Tibial nerve (tissue), 4 donors: ENCODE measurements at places on chromosomes 1 and 21. TPM values are rescaled to one million over a fixed set of nuclear protein-coding genes. Genes with fewer than 3 reads are reported as not detected.

Gene TRIM67
- 0.30 TPM for total RNA-seq

Gene SLAMF7
- total RNA-seq = 0.63 TPM

Gene SPATA45
- not detected for total RNA-seq

Gene MAP10
- total RNA-seq = 2.5 TPM

Gene KRTAP21-3
- not detected for total RNA-seq

Gene CCDC181
- total RNA-seq = 3.6 TPM

Gene TSHB
- not detected for total RNA-seq

Gene ANKRD65
- total RNA-seq = 15.9 TPM

Gene APOBEC4
- not detected for total RNA-seq

Gene CLDN14
- total RNA-seq = not detected

Gene NEGR1
- total RNA-seq = 57.9 TPM

Gene BNIPL
- 0.22 TPM for total RNA-seq

Gene SLC22A15
- total RNA-seq = 8.8 TPM

Gene AKIRIN1
- 38.5 TPM for total RNA-seq

GRCh38 chr21:14675774-14676530, 129.8 kb upstream of the SAMSN1 start:
- no peak for DNase-seq
- no peaks in the 10 kb centered on the region for H3K27me3 ChIP-seq
- H3K4me3 ChIP-seq = no peak overlapping the region
- H3K36me3 ChIP-seq = no peaks in the 10 kb centered on the region
- no peaks in the 10 kb centered on the region for H3K4me1 ChIP-seq

DNA sequence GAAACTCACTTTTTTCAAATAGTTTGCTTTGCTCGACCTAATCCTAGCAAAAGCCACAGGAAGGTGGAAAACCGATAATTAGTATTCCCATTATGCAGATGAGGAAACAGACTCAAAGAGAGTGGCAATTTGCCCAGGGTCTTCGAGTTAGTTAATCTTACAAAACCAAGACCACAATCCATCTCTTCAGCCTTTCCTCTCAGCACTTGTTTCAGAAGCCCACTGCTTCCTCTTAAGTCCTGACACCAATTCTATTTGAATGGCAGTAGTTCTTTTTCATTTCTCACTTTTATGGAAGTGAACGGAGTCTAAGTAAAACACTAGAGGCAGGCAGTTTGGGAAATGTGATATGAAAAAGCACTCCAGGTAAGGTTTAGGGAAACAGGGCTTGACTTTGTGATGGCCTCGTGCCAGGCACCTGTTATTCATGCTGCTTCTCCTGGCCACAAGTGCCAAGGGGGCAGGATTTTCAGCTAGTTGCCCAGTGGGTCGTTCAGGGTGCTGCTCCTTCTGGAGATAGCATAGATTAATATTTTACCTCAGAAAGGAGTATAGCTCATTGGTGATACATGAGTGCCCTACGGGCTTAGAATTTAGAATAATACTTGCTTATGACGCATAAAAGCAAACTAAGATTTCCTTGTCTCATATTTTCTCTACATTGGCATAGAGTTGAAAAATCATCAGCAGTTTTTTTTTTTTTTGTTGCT, 76.6 kb upstream of the NRIP1 start:
- no peak for DNase-seq
- H3K36me3 ChIP-seq = no peaks in the 10 kb centered on the region
- H3K4me1 ChIP-seq = peaks cover 9% of the 10 kb centered on the region
- H3K27ac ChIP-seq = no peak overlapping the region

- no peaks in the 10 kb centered on the region for H3K27me3 ChIP-seq
- H3K27ac ChIP-seq = no peak overlapping the region
- no peak for DNase-seq
- H3K4me3 ChIP-seq = no peak overlapping the region
- H3K36me3 ChIP-seq = no peaks in the 10 kb centered on the region
Observed at GRCh38 chr21:42799516-42799915, 79.8 kb downstream of the WDR4 start.

DNA sequence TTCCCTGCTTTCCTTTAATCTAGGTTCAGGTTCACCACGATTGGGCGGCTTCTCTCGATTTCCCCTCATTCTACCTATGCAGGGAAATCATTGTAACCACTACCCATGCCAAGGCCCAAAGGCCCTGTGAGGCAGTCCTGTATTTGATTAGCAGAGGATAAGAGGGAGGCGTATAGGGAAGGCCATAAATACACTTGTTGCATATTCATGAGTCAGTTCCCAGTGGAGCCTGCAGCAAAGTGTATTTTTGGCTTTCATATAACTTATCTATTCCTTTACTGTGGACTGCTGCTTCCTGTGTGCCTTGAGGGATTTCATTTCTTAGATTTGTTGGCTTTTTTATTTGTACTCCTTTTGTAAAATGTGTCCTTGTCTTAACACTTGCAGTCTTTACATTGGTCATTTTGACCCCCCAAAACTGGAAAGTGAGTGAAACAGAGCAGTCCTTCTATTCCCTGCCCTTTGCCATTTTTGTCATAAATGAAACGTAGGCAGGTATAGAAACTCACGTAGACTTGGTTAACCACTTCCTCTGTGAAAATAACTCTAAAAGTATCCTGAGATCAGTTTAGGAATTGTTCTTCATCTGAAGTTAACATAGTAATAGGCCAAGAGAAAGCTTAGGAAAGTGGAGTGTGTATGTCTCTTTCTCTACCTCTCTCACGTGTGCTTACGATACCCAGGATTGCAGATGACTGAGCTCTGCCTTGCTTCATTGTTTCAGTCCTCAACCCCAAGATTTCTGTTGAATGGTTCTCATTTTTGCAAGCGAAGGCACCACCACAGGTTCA, 19.6 kb upstream of the KCNQ4 start:
- H3K36me3 ChIP-seq = peaks cover 25% of the 10 kb centered on the region
- no peaks in the 10 kb centered on the region for H3K27me3 ChIP-seq
- DNase-seq = no peak
- H3K4me3 ChIP-seq = no peak overlapping the region
- H3K4me1 ChIP-seq = no peaks in the 10 kb centered on the region

- no peak overlapping the region for H3K4me3 ChIP-seq
- no peaks in the 10 kb centered on the region for H3K27me3 ChIP-seq
- no peaks in the 10 kb centered on the region for H3K36me3 ChIP-seq
- no peak for DNase-seq
Observed at GRCh38 chr1:229756666-229757065, 130.6 kb downstream of the URB2 start.

DNA sequence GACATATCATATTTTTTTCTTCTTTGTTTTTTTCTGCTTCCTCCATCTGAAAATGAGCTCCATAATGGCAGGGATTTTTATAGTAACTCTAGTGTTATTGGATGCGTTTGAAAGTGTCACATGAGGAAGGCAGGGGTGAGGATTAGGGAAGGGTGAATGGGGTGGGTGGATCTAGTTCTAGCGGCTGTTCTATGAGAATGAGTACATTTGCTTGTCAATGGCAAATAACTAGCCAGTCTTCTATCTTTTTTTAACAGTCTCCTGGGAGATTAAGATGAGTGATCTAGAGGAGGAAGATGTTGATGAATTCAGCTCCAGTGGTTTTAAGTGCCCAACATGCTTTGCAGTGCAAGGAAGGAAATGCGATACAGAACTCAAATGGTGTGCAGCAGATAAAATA, 5.8 kb downstream of the OR14I1 start:
- DNase-seq = no peak
- H3K27ac ChIP-seq = no peak overlapping the region
- no peak overlapping the region for H3K4me3 ChIP-seq
- H3K36me3 ChIP-seq = no peaks in the 10 kb centered on the region

DNA sequence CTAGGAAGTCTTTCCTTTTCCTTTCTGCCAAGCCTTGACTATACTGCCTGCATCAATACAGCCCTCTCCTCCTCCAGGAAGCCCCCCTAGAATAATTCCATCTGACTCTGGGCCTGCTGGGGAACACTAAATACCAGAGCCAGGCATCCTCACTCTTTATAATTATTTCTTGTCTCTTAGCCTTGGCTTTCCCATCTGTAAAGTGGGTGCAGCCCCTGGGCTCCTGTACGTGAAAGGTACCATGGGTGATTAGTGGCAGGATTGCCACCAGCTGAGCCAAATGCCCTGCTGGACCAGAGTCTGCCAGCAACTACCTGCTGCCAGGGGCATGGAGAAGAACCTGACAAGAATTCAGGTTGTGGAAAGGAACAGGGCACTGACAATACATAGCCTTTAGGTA, 58.7 kb downstream of the LGR6 start:
- no peaks in the 10 kb centered on the region for H3K36me3 ChIP-seq
- no peaks in the 10 kb centered on the region for H3K4me1 ChIP-seq
- no peak for DNase-seq
- no peaks in the 10 kb centered on the region for H3K27me3 ChIP-seq

DNA sequence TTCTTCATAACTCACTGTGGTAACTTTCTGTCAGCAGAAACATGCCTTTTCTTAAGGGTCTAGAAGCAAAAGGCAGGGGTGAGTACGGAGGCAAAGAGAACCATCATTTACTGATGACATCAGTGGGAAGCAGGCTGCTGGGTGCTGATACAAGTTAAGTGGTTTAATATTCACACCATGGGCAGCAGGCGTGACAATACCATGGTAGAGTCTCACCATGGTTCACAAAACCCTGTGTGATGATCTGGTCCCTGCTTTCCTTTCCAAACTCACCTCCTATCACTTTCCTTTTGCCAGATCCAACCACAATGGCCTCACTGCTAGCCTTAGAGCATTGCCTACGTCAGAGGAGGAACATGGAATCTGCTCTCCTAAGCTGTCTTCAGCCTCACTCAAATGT, 8.7 kb downstream of the MAB21L3 start:
- H3K4me1 ChIP-seq = no peaks in the 10 kb centered on the region
- DNase-seq = no peak
- no peak overlapping the region for H3K4me3 ChIP-seq
- no peaks in the 10 kb centered on the region for H3K36me3 ChIP-seq

DNA sequence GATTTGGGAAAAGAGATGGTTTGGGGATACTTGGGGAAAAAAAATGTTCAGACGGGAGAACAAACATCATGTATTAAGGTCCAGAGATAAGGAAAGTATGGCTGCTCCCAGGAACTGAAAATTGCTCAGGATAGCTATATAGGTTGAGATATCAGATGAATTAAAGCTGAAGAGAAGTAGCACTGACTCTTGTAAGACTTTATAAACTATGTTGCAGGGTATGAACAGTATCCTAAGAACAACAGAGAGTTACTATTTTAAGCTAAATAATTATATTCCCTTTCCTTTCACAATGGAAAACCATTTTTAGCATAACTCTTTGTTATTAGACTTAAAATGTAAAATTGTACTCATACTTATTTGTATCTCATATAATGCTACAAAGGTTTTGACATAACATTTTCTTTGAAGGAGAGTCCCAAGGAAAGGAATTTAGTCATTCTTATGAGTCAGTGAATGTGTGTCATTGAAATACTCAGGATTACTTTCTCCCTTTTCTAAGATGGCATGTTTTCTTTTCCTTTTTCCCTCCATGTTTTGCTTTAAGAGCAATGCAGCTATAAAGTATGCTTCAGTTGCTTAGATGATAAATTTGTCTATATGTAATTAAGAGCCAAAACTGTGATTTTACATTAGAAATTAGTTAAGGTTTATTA, 139.4 kb upstream of the KIAA1614 start:
- H3K27me3 ChIP-seq = no peaks in the 10 kb centered on the region
- no peak overlapping the region for H3K27ac ChIP-seq
- H3K4me1 ChIP-seq = no peaks in the 10 kb centered on the region

GRCh38 chr1:110483308-110483685, 32.3 kb downstream of the PROK1 start:
- H3K27ac ChIP-seq = no peak overlapping the region
- H3K4me1 ChIP-seq = no peaks in the 10 kb centered on the region
- no peak overlapping the region for H3K4me3 ChIP-seq

GRCh38 chr1:107990606-107991005, 25.6 kb upstream of the VAV3 start:
- H3K27ac ChIP-seq = no peak overlapping the region
- DNase-seq = no peak
- H3K4me3 ChIP-seq = no peak overlapping the region
- no peaks in the 10 kb centered on the region for H3K27me3 ChIP-seq
- no peaks in the 10 kb centered on the region for H3K4me1 ChIP-seq
- no peaks in the 10 kb centered on the region for H3K36me3 ChIP-seq

DNA sequence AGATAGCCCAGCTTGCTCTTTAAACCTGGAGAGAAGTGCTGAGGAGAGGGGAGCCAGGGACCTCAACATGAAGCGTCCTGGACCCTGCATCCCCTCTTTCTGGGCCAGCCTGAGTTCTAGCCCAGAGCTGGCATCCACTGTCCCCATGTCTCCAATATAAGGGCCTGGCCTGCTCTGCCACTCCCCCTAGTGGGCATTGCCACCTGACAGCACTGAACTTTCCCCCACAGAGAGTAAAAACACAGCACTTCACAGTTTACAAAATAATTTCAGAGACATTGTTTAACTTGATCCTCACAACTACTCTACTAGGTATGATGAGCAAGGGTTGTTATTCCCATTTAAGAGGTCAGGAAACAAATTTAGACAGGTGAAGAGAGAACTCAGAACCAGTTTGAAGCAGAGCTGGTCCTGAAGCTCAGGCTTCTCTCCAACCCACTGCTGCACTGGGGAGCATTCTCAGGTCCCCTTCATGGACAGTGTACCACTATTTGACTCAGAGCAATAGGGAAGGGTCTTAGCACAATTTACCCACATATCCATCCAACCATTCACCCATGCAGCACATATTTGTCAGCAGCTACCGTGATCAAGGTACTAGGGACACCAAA, 151.2 kb downstream of the DMRTA2 start:
- H3K4me3 ChIP-seq = no peak overlapping the region
- H3K27ac ChIP-seq = no peak overlapping the region
- H3K4me1 ChIP-seq = no peaks in the 10 kb centered on the region
- H3K27me3 ChIP-seq = no peaks in the 10 kb centered on the region
